Heart right ventricle (tissue), 16 donors: ENCODE measurements at places on chromosomes 1 and 21.

GRCh38 chr1:227298512-227299240 is 19.6 kb downstream of the CDC42BPA start:
- DNase-seq, result no peak

DNA sequence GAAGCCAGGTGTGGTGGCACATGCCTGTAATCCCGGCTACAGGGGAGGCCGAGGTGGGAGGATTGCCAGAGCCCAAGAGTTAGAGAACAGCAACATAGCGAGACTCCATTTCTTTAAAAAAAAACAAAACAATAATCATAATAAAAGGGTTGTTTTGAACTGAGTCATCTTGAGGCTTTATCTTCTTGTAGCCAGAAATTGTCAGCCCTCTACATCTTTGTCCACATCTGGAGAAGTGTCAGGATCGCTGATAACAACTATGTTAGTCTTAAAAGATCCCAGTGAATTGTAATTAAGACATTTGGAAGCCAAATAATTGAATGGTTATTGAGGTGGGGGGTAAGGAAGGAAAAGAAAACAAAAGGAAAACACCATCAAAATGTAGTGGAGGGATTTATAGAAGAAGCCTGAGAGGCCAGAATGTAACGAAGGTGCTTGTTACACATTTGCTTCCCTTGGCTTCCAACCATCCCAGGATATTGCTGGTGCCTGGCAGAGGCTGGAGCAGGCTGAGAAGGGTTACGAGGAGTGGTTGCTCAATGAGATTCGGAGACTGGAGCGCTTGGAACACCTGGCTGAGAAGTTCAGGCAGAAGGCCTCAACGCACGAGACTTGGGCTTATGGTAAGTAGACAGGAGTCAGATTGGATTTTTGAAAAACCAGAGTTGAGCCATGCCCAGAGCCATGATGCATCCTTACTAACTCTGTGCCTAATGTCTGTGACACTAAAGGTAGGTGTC is 52.5 kb upstream of the MTR start:
- DNase-seq, result no peak

DNA sequence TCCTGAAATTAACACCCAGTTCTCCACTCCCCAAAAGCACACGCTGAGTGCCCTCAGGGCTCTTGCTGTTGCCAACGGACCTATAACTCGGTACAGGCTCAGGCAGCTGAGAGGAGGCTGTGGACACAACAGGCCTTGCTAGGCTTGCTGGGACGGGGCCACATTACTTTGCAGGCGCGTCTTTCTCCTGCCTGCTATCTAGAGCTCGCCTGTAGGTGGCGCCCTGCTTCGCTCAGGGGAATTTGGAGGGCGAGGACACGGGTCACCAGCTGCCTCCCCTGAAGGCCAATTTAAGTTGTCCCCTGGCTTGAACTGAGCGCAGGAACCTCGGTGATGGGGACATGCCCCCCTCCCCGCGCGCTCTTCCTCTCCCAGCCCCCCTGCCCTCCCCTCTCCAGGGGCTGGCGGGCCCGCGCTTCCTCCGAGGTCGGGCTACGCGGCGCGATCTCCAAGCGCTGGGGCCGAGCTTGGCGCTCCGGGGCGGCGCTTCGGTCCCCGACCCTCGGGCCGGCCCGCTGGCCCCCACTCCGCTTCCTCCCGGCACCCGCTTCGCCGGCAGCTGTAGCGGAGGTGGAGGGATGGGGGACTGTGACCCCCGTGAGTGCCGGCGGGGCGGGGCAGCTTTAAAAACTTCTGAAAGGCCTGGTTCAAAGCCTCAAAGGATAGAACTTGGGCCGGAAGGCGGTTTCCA is 32.4 kb upstream of the NFIA start:
- DNase-seq, result peak; percentile 94

DNA sequence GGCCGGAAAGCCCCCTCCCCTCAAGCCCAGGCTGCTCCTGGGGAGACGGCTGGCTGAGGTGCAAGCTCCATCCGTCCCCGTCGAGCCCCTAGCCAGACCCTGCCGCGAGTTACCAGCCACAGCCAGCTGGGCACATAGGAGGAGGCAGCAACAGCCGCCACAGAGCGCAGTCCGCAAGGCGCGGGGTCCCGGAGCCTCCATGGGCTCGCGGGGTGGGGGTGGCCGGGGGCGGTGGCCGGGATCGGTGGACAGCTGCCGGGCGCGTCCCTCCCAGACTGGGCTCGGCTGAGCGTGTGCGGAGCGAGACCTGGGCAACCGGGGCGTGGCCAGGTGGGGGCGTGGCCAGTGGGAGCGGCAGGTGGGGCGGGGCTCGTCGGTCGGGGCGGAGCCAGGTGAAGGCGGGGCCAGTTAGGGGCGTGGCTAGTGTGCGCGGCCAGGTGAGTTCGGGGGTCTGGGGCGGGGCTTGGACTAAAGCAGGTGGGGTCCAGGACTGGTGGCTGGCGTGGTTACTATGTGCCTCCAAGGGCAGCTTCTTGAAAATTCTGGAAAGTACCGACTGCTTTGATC is at the start of gene CD164L2:
Gene CD164L2 (minus strand): TSS at position 295 of the 567 bp plus-strand sequence. CDS start 94 bp downstream, at position 201.
- no peak for DNase-seq

GRCh38 chr1:224816062-224816461 is 113.4 kb upstream of the DNAH14 start:
- no peak for DNase-seq

GRCh38 chr1:117169871-117170596 is 40.7 kb downstream of the VTCN1 start:
- DNase-seq, result no peak

- DNase-seq, result no peak
Observed at GRCh38 chr1:4130096-4130495, 230.0 kb upstream of the C1orf174 start.

DNA sequence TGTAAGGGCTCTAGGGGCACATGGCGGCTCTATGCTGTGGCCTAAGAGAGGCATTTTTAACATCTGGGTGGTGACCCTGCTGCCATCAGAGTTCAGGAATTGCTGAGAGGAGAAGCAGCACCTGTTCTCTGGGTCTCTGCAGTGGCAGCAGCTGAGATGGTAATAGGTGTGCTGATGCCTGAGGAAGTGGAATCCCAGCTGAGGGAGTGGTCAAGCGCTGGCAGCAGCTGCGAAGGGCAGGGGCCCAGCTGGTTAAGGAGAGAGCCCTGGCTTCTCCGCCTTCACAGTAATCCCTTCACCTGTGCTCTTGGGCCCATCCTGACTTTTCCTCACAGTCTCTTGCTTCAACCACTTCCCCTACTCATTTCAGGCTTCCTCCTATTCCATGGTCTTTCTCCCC is 39.8 kb downstream of the GJA5 start:
- no peak for DNase-seq

DNA sequence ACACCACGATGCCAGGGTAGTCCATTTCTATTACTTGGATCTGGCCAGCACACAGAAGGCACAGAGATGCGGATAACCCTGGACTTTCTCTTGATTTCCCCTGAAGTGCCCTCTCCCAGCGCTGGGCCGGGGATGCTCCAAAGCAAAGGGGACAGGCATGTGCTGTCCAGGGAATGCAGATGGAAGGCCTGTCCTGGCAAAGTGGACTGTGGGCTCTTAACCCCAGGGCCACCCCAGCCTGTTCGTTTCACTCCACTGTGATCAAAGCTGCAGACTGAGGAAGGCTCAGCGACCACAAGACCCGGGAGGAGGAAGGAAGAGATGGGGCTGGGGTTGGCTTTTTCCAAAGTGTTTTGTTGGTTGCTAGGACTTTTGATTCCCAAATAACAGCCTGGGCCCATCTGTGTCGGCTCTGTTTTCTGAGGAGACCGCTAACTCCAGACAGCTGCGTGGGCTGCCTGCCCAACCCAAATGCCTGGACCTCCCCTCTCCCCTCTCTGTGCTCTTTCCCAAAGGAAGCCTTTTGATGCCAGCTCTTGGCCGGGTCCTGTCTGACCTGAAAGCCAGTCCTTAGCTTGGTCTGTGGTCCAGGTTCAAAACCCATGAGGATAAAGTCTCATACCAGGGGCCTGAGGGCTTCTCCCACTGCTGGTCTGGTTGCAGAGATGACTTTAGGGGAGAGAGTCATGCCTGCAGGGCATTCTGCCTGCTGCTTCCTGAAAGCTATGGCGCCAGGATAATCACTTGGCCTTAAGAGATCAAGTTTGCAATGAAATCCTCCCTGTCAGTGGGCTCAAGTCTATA is 119.6 kb upstream of the CD34 start:
- DNase-seq, result peak; percentile 67

GRCh38 chr1:33517596-33518250 is 45.3 kb downstream of the ZSCAN20 start:
- DNase-seq, result no peak

DNA sequence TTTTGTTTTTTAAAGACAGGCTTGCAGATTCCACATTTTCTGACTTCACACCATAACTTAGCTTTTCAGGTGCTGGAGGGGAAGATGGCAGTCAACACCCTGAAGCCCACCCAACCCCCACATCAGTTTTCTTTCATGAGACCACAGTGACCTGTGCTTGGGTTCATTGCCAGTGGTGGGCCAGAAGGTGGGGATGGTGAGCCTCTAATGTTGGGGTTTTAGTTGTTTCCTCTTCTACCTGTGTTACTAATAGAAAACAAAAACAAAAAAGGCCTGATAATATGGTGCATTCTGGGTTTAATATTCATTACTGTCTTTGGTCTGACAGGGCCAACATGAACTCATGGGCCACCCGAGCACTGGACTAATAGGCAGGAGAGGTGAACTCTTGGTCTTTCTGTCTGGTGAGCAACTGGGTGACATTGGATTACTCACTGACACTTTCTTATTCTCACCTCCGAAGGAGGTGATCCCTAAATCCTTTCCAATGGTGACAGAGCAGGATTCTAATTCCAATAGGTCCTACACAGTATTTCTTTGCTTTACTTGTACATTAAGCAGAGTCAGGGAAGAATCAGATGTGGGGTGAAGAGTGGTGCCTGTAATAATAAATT is 132.8 kb downstream of the CLIC6 start:
- DNase-seq, result no peak

DNA sequence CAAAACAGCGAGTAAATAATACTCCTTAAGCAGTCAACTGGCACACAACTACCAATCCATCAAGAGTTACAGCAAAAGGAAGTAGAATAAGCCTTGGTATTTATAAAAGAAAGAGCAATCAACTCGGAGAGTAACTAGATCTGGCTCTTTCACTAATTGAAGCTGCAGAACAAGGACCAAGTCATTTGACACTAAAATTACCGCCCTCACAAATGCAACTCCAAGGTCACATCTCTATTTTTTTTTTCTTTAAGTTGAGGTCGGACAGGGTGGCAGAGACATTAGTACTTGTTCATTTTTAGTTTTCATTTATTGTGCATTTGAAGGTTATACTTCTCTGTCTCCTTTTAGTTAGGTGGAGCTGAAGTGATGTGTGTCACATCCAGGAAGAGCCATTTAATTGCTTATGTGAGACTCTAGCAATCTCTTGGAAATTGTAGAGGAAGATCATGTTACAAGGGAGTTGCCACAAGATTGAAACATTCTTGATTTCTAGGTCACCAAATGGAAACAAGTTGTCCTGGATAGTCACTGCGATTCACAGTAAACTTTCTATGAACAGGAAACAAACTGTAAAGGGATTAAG is 138.1 kb upstream of the ADAMTS5 start:
- DNase-seq, result no peak

DNA sequence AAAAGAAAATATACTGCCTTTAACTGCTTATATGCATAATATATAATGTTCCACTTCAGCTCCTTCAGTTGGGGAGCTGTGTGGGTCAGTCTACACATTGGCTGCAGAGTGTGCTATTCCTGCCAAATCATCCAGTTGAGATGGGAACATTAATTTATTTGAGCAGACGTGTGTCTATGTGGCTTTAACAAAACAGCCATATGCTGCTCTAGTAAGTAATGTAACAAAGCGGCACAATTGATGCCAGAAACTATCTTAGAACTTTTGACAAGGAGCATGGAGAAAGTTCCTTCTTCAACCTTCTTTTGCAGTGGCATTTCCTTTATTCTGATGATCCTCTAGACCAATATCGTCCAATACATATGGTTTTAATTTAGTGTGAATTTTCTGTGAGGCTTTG is 285.9 kb upstream of the C1orf87 start:
- no peak for DNase-seq

DNA sequence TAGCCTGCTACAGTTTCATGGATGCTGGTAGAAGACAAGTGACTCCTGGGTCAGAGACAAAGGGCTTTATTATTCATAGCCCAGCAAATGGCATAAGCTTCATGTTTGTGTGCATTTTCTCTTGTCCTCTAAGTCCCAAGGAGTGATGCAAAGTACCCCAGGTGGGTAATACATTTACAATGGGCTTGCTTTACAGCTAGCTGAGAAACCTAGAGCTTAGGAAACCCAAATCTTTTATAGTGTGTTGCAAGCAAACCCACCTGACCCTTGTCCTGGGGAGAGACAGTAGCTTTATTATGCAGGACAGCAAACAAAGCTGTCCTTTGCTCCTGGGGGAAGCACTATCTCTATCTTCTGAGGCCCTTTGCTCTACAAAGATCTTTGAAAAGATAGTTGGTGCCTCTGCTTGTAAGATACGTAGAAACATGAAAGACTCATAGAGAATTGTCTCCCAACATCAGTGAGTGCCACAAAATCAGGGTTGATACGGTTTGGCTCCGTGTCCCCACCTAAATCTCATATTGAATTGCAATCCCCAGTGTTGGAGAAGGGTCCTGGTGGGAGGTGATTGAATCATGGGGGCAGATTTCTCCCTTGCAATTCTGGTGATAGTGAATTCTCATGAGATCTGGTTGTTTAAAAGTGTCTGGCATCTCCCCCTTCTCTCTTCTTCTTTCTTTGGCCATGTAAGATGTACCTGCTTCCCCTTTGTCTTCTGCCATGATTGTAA is 315.8 kb upstream of the USP24 start:
- no peak for DNase-seq

DNA sequence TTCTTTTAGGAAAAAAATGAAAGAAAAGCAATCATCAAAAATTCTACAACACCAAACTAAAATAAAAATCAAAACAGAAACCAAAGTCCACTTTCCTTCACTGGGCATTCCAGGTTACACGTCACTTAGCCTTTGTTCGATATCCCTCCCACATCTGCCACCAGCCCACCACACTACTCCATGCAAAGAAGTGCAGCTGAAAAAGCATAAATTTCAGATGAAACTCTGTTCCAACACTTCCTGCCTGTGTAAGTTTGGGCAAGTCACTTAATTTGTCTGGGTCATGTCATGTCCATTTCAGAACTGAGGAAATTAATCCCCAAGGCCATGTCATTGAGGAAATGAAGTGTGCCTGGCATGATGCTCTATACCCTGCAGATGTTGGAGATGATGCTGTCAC is 354.3 kb upstream of the USP24 start:
- no peak for DNase-seq

GRCh38 chr1:170891872-170892271 is 43.5 kb upstream of the MROH9 start:
- DNase-seq, result no peak

DNA sequence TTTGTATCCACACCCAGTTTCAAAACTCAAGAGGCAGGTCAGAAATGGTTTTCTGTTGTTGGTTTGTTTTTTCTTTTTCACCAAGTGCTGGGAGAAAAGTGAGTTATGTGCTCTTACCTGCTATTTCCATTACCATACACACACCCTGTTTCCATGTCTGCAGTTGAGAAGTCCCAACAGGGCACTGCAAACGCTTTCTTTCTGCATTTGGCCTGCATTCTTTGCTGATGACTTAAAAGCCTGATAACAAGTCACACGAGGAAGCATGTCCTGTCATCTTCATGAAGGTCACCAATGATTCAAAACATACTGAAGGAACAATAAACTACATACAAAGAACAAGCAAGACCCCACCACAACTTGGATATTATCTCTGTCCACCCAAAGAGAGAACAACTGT is 24.8 kb upstream of the KCNE1 start:
- DNase-seq, result no peak
